NCI-H524 (cell line): ENCODE measurements at places on chromosomes 13 and 19.

- DNase-seq = no peak
Measured at GRCh38 chr13:94602467-94602866, 810 bp downstream of the GPR180 start.

DNA sequence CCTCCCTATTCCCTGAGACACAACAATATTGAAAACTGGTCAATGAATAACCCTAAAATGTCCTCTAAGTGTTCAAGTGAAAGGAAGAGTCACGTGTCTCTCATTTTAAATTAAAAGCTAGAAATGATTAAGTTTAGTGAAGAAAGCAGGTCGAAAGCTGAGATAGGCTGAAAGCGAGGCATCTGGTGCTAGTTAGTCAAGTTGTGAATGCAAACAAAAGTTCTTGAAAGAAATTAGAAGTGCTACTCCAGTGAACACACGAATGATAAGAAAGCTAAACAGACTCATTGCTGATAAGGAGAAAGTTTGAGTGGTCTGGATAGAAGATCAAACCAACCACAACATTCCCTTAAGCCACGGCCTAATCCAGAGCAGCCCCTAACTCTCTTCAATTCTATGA lies 99.4 kb upstream of the ZNF507 start:
- no peak for DNase-seq

- no peak for DNase-seq
Measured at GRCh38 chr19:1087813-1088415, 7.3 kb downstream of the POLR2E start.

DNA sequence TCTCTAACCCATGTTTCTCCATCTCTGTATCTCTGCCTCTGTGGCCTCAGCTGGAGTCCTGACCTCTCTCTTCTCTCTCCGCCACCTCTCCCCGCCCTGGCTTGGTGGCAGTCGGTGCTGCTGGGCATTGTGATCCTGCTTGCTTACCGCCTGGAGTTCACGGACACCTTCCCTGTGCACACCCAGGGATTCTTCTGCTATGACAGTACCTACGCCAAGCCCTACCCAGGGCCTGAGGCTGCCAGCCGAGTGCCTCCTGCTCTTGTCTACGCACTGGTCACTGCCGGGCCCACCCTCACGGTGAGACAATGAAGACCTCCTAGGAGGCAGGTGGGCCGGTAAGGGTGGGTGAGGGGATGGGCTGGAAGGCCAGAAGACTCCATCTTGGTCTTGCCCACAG lies 4.2 kb downstream of the PLPPR2 start:
- DNase-seq = no peak

DNA sequence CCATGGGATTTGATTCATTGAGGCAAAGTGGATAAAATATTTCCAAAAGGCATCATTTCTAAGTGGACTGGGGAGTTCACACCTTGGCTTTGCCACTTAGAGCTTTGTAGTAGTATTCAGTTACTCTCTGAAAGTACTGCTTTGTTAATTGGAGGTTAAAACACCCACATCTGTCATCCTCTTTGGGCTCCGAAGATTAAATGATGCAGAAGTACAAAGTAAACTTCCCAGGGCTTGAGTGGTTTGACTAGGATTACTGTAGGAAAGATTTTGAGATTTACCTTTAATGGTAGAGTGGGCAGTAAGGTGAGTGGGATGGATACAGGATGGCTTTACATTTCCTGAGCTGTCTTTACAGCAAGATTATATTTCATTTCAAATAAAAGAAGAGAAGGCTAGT lies 42.4 kb downstream of the WASF3 start:
- DNase-seq = peak; percentile 96

DNA sequence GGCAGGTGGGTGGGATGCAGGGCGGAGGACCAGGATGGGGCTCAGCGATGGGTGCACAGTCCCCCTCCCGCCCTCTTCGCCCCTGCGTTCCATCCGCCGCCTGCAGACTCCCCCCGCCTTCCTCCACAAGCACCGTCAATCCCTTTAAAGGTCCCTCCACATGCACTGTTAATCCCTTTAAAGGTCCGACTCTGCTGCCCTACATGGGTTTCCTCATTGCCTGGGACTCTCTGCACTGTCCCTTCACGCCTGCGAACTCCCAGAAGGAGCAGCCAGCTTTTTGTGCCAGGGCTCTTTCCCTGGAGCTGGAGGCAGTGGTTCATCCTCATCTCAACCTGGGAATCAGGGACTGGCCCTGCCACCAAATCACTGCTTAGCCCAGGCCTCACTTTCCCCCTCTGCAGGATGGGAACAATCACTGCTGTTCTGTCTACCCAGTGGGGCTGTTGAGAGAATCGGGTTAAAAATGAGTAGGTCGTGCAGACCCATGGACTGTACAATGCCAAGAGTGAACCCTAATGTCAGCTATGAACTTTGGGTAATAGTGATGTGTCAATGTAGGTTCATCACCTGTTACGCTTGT lies 20.4 kb downstream of the ZNF574 start:
- DNase-seq = no peak

GRCh38 chr19:7808108-7808507 lies 21.9 kb upstream of the EVI5L start:
- no peak for DNase-seq

GRCh38 chr13:97329331-97329730 lies 104.6 kb upstream of the RAP2A start:
- no peak for DNase-seq

DNA sequence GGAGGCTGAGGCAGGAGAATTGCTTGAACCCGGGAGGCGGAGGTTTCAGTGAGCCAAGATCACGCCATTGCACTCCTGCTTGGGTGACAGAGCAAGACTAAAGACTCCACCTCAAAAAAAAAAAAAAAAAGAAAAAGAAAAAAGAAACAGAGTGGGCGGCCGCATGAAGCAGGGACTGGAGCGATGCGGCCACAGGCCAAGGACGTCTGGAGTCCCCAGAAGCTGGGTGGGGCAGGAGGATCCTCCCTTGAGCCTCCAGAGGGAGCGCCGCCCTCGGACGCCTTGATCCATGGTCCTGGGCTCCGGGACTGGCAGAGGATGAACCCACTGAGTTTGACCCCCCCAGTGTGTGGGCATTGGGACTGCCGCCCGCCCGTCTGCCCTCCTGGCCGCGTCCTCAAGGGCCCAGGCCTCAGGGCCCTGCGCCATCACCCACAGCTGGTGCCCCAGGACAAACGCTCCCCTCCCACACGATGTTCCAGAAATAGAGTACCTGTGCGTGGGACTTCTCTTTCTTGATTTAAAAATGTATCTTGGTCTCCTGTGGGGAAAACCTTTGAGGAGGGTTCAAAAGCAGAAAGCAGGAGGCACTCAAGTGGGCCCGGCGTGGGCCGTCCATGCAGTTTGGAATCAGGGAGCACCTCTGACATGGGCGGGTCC lies 15.5 kb downstream of the BTBD2 start:
- no peak for DNase-seq

DNA sequence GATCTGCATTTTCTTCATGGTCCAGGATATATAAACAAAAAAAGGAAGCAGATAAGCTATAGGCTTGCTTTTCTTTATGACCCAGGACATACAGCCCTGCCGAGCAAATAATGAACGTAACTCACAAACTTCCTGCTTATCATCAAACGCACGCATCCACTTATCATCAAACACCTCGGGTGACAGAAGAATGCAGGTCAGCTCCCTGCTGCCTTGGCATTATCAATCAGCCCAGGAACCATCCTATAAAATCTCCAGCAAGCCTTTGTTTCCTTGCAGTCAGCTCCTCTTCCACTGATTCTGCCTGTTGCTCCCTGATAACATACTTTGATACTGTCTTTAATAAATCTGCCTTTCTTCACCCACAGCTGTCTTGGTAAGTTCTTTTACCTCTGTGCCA lies 5.3 kb upstream of the ZNF583 start:
- no peak for DNase-seq

- DNase-seq = no peak
Measured at GRCh38 chr13:105514401-105514800, 1021.1 kb downstream of the EFNB2 start.

DNA sequence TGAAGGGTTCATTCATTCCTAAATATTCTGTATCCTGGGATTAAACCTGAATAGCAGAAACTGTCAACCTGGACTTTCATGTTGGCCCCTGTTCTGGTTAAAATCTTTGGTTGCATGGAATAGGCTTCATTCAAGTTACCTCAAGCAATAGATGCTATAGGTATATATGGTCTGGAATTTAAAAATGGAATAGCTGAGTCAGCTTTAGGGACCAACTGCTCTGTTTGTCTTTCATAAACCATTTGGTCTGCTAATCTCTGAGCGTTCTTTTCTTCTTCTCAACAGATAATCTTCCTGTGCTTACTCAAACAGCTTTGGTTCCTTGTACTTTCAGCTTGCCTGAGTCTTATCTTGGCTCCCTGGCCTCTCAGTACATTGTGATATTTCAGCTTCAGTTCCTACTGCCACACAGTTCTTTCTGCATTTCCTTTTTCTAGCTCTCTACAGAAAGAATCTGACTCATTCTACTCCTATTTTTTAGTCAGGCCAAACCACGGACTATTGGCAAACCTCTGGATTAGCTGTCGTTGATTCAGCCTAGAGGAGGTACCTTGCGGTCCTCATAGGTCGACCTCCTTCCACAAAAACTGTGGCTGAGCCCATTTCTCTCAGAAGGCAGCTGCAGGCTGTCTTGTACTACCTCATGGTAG lies 35.9 kb upstream of the MAB21L1 start:
- DNase-seq = no peak

DNA sequence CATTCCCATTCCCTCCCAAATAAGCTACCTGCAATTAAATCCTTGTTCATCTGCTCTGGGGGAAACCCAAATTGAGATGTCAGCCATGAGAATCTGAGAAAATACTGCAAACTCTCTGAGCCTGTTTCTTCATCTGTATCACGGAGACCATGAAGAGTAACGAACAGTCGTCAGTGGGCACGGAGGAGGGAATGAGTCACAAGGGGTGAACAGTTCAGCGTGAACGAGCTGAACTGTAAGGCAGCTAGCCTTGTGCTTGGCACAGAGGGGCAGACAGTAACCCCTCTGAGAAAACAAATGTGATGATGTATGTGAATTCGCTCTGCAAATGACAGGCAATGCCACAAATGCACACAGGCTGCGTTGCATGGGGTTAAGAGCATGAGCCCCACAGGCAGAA lies 288.7 kb downstream of the FOXO1 start:
- DNase-seq = no peak

- no peak for DNase-seq
Measured at GRCh38 chr13:108760541-108760940, 131.1 kb downstream of the MYO16 start.

GRCh38 chr19:7744199-7744786 lies 3.0 kb downstream of the CD209 start:
- DNase-seq = no peak

GRCh38 chr13:32829269-32829668 lies 187.0 kb upstream of the KL start:
- DNase-seq = no peak

- DNase-seq = peak; percentile 71
Measured at GRCh38 chr19:8340341-8341096, 2.5 kb downstream of the KANK3 start.

GRCh38 chr19:51351266-51351990 lies 9.5 kb upstream of the VSIG10L start:
- DNase-seq = no peak

DNA sequence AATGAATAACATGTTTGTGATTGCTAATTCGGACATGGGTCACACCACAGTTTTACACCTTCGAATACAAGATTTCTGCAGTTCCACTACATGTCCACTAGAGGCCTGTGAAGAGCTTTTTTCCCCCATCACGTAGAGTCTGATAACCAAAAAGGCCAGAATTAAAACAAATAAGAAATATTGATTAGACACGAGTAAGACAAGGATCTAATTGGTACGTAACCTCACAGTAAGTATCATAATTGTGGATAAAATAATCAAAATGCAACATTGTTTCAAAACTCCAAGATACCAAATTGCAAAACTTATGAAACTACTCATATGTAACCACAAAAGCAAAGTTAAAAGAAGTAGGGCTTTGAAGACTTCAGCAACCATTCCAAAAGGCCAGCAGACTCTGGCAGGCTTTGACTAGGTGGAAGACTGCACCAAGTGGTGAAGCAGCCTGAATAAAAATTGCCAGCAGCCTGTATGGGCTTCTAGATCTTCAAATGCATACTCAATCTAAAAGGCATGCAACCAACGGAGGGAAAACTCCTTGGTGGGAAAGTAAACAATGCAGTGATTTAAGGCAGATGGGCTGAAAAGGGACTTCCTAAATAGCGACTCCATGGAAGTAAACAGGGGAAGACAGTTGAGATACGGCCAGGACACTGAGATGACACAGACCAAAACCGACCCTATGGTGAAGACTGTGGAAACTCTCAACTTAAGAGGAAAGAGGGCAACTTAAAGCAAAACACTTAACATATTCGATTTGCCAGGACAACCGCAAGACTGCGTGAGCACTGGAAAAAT lies 56.7 kb downstream of the STARD13 start:
- no peak for DNase-seq

GRCh38 chr13:30831515-30831914 lies 74.6 kb upstream of the MEDAG start:
- DNase-seq = no peak

GRCh38 chr13:35617420-35617819 lies 140.9 kb upstream of the MAB21L1 start:
- DNase-seq = no peak

- DNase-seq = no peak
Measured at GRCh38 chr13:98050041-98050466, 92.8 kb upstream of the FARP1 start.

- DNase-seq = peak; percentile 46
Measured at GRCh38 chr13:27783111-27783510, 9.2 kb upstream of the GSX1 start.
